ENCODE measurements at places on chromosomes 5 and 9.

- DNase-seq: no peak
Observed at GRCh38 chr5:56517011-56517416, 283.9 kb upstream of the ANKRD55 start.

DNA sequence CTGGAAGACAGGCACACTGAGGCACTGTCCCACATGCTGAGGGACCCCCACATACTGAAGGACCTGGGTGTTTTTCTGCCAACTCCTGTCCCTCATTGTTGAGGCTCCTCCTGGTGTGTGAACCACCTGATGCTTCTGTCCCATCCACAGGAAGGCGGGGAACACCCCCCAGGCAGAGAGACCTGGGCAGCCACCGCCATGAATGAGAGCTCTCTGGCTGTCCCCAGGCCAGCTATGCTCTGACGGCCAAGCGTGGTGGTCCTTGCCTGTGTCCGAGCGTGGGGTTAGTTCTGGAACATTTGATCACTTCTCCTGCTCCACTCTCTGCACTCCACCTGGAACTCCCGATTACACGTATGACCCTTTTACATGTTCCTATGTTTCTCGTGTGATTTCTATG, 11.9 kb upstream of the LRRC14B start:
- no peak for DNase-seq

GRCh38 chr5:107980923-107981692, 310.4 kb upstream of the EFNA5 start:
- DNase-seq: no peak

DNA sequence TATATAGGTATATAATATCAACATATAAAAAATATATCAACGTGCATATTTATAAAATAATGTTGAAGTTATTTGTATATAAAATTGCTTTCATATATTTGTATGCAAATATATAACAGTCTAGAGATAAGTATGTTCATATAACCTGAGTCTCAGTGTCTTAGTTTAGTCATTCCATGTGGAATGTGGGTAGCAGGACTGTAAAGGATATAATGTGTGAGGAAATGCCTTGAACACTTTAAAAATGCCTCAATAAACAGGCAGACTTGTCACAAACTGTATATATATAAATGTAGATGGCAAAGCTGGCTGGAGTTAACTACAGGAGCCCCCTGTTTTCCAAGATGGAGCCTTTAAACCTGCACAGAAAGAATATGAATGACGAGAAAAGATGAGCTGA, 48.4 kb downstream of the CCDC125 start:
- DNase-seq: no peak

DNA sequence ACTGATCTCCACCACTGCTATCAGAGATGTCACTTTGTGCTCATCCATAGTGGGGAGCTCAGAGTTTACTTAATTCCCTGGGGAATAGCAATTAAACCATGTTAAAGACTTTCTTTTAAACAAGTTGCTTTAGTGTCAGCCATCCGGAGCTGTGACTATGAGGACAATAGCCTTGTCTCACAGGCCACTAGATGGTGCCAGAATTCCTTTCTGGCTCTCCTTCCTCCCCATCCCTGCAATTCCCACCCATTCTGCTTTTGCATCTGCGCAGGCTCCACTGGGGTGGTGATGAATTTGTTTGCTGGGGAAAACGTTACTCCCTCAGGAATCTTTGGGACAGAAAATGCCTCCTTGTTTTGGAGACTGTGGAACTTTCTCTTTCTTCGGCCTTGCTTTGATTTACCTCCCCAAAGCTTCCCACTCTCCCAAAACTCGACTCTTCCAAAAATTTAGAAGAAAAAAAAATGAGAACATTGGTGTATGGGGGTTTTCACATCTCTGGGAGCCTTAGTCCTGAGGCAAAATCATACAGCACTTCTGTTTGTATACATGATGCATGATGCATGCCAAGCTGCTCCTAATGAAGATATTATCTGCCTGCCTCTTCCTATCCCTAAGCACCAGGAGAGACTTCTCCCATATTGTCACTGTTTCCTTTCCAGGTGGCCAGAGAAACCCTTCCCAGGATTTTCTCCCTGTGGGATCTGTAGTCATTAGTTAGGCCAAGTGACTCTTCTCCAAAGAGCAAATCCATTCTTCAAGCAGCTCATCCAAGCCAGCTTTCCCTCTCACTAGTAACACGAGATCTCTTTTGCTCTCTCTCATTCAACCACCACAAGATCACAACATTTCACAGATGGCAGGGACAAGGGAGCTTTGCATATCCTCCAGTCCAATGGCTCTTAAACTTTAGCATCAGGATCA, 466.1 kb downstream of the TLR4 start:
- no peak for DNase-seq

GRCh38 chr5:150014456-150014855, 13.9 kb downstream of the HMGXB3 start:
- DNase-seq: no peak

GRCh38 chr5:67338421-67338820, 141.8 kb upstream of the CD180 start:
- DNase-seq: no peak

GRCh38 chr9:18826248-18826647, 206.8 kb downstream of the SAXO1 start:
- DNase-seq: no peak
